ENCODE measurements at places on chromosomes 16 and 17.
A peak's percentile ranks its signal among the peaks of the same experiment; 100 is the strongest.

- DNase-seq, result no peak
Observed at GRCh38 chr16:26365161-26365940, 673.6 kb downstream of the HS3ST4 start.

- DNase-seq, result no peak
Observed at GRCh38 chr17:77498091-77498741, 357.4 kb downstream of the SEC14L1 start.

DNA sequence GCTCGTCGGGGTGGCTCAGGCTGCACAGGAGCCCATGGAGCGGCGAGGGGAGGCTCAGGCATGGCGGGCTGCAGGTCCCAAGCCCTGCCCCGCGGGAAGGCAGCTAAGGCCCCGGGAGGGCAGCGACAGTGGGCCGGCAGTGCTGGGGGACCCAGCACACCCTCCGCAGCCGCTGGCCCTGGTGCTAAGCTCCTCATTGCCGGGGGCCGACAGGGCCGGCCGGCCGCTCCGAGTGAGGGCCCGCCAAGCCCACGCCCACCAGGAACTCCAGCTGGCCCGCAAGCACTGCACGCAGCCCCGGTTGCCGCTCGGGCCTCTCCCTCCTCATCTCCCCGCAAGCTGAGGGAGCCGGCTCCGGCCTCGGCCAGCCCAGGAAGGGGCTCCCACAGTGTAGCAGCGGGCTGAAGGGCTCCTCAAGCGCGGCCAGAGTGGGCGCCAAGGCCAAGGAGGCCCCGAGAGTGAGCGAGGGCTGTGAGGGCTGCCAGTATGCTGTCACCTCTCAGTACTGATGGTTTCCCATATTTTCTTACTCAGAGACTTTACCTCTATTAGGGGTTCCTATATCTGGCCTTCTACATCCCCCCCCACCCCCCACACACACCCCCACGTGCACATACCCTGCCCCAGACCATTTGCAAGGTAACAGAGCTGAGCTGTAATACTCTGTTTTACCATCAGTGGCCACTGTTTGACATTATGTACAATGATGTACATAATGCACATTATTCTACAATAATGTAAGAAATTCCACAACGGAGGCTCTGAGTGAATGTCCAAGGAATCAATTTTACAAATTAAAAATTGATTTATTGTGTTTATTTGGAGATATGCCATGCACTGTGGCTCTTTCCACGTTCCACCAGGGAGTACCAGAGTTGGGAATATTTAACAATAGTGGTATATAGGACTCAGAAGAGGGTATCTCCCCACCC, 3.7 kb upstream of the VAT1L start:
- no peak for DNase-seq

GRCh38 chr16:85612191-85612800, 826 bp upstream of the GSE1 start:
- peak; percentile 99 for DNase-seq

- DNase-seq, result no peak
Observed at GRCh38 chr17:40129498-40129897, 7.7 kb downstream of the MSL1 start.
